ENCODE measurements at places on chromosomes 7 and 10.
A peak's percentile ranks its signal among the peaks of the same experiment; 100 is the strongest.

DNA sequence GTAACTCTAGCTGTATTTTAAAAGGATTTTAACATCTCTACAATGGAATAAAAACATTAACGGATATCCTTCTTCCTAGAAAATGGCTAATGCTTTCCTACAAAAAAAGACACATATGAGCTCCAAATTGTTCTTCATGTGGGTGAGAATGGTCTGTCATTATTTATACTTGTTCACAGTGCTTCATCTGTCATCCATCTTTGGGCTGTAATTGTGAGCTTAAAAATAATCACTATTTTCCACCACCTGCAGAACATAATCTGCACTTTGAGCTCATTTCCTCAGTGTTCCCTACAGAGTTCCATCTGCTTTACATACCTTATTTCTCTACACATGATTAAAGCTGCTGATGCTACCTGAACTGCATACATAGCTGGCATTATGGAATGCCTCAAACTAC lies 979.1 kb upstream of the C7orf33 start:
- no peak for DNase-seq

DNA sequence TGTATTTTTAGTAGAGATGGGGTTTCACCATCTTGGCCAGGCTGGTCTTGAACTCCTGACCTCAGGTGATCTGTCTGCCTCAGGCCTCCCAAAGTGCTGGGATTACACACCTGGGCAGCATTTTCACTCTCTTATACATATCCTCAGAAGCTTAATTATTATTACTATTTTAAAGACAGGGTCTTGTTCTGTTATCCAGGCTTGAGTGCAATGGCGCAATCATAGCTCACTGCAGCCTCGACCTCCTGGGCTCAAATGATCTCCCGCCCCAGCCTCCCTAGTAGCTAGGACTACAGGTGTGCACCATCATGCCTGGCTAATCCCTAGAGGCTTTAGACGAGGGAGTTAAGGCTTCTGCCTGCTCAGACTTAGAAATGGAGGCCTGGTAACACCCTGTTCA lies 26.3 kb downstream of the UNC5B start:
- DNase-seq: no peak

DNA sequence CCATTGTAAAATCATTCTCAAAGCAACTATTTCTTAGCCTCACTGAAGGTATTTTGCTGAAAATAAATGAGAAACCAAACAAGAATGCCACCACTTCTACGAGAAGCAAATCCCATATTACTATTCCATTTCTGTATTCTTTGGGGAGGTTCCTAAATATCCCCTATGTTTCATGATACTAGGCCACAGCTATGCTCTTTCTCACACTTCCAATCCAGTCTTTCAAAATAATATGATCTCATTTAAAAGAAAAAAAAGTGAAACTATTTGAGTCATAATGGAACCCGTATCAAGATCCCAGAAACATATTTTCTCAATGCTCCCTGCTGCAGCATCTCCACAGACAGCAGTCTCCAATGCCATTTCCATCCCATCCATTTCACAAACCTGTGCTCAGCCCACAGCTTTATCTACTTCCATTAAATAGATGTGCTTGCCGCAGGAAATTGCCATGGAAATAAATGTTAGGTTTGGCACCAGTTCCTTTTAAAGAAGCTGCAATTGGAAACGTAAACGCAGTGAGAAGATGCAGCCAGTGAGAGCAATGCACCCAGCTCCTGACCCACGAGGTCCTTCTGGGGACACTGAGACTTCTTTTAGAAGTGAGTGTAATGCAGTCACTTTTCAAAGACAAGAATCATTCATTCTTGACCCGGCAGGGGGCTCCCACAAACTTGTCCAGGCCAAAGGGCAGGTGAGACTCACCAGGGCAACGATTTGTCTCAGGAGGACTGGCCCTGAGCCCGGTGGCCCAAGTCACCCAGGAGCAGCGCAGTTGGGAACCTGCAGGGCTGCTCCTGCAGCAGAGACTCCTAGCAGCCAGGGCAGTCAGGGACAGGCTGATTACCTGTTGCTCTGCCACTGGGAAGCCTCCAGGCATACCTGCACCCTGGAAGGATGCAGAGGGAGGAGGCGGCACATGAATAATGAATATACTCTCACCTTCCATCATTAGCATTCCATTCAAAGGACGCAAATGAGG lies 99.6 kb downstream of the C10orf90 start:
- DNase-seq: no peak

DNA sequence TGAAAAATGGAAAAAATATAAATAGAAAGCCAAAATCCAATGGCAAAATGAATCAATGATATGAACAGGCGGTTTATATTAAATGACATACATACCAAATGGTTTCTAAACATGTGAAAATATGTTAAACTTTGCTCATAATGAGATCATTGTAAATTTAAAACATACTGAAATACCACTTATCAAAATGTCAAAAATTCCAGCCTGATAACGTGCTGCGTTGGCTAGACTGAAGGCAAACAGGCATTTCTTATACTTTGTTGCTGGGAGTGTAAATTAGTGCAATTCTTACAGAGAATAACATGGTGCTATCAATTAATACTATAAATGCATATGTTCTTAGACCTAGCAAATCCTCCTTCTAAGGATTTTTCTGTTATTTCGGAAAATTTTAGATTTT lies 225.8 kb upstream of the FAM3C start:
- DNase-seq: no peak

- no peak for DNase-seq
Measured at GRCh38 chr10:130515670-130516069, 379.5 kb downstream of the GLRX3 start.

GRCh38 chr7:155508376-155509358 lies 37.7 kb downstream of the CNPY1 start:
- DNase-seq: no peak

DNA sequence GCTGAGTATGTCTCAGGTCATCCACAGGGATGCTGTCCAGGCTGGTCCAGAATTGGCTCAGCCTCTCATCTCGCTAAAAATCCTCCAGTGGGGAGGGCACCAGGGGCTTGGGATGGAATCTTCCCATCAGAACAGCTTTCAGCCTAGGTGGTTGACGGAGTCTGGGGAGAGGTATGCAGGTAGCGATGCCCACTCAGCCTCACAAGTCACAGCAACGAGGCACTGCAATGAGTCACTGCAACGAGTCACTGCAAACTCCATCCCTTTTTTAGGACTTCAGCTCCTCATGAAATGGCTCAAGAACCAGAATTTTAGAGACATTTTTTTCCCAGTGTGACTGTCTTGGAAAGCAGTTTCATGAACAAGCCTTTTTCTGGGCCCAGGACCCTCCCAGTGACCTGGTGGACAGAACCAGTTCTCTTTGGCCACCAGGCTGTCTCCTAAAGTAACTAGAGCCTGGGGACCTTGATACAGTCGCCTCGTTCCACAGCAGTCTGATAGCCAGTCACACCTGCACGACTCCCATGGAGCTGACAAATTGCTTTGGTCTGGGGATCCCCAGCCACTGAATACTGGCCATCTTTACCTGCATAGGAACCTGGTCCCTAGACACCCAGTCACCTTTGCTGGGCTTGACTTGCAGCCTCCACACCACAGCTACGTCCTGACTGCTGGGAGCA lies 41.3 kb upstream of the PPP2R2D start:
- no peak for DNase-seq

- DNase-seq: no peak
Measured at GRCh38 chr7:33601101-33601500, 304.2 kb upstream of the BMPER start.

DNA sequence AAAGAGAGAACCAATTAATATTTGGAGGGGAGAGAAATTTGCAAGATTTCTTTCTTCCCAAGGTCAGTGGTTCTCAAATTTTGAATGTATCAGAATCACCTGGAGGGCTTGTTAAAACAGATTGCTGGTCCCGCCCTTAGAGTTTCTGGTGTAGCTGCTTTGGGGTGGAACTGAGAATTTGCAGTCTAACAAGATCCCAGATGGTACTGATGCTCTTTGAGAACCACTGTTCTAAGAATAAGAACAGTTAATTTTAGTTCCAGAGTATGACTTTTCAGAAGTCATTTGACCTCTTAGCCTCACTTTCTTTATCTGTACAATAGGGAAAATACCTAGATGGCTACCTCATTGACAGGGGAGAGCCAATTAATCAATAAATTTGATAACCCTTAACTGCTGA lies 161.6 kb downstream of the PRKG1 start:
- no peak for DNase-seq

DNA sequence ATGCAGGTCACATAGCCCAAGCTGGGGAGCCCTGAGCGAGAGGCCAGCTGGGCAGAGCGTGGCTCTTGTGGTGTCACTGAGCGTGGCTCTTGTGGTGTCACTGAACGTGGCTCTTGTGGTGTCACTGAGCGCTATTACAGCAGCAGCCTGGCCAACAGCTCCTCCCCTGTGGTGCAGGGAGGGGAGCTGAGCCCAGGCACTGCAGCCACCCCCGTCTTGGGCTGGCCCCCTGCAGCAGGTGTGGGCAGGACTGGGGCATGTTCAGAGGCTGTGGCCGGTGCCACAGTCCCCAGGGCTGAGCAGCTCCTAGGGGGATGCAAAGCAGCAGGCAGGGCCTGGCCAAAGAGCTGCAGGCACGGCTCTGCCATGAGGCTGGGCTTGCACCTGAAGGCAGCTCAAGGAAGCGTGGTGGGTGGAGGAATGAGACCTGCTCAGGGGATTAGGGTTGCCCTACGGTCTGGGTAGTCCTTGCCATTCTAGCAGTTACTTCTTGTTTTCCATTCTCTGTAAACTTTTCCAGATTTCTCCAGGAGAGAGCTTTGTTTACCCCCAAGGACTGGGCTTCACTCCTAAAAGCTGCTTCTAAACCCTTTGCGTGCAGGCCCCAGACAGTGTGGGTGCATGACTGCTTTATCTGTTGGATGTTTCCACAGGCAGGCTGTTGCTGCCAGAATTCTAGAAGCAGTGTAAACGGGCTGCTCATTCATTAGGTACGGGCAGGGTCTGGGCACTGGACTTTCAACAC lies 29.2 kb downstream of the ZNF783 start:
- no peak for DNase-seq

DNA sequence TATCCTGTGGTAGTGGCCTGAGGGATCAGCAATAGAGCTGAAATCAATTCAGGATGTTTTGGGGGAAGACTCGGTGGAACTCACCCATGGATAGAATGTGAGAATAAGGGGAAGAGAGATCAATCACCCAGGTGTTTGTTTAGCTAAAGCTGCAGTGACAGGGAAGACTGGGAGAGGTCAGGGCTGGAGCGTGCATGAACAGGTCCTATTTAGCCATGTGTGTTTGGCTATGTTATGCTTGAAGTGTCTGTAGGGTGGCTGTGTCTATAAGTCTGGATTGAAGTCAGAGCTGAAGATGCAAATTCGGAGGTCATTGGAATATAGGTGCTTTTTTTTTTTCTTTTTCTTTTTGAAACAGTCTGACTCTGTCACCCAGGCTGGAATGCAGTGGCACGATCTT lies 4.6 kb downstream of the ATP6V1F start:
- no peak for DNase-seq

DNA sequence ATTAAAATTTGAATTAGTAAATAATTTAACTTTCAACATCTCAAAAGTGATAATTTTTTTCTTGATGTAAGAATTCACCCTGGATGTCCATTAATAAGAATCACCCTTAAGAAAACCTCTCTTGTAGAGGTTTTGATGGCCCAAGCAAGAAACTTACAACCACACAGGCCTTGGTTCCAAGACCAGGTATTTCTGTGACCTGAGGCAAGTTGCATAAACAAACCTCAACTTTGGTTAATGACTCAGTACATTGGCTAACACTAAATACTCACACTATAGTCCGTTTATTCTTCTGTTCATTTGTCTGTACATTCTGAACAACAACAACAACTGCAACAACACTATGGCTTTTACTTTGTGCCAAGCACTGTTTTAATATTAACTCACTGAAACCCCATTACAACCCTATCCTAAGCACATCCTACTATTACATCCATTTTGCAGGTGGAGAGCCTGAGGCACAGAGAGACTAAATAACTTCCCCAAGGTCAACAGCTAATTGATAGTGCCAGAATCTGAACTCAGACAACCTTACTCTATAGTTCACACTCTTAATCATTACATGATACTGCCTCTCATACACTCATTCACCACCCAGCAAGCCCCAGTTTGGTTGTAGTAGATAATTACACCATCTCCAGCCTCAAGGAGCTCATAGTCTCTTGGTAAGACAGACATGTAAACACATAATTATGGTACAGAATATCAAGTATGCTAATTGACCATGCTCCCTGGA lies 6.6 kb downstream of the ANK3 start:
- no peak for DNase-seq

- no peak for DNase-seq
Measured at GRCh38 chr10:73588656-73589055, 2.5 kb downstream of the USP54 start.

GRCh38 chr10:129646973-129647372 lies 179.9 kb downstream of the MGMT start:
- DNase-seq: no peak

DNA sequence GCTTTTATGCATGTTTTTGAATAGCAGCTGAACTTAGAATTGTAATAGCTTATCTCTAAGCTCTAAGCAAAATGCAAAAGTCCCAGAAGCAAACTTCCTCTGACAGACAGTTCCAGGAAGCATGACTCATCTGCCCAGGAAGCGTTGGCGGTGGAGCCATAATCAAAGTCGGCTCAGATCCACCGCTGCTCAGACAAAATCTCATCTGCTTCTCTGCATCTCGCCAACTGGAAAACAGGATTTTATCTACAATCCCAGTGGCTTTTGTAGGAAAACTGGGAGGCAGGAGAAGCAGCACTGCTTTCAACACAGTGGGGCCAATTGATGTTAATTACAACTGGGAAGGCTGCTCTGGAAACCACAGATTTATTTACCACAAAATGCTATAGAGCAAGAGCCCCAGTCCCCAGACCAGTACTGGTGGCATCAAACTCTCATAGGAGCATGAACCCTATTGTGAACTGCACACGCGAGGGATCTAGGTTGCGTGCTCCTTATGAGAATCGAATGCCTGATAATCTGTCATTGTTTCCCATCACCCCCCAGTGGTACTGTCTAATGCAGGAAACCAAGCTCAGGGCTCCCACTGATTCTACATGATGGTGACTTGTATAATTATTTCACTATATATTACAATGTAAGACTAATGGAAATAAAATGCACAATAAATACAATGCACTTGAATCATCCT lies 99.9 kb downstream of the CUBN start:
- peak; percentile 77 for DNase-seq

- DNase-seq: no peak
Measured at GRCh38 chr10:86264481-86265231, 101.9 kb downstream of the GRID1 start.

GRCh38 chr10:34967335-34967880 lies 122.7 kb downstream of the CUL2 start:
- DNase-seq: no peak

GRCh38 chr10:119737823-119738222 lies 12.0 kb downstream of the INPP5F start:
- no peak for DNase-seq

GRCh38 chr10:64571056-64571455 lies 1049.9 kb downstream of the REEP3 start:
- DNase-seq: no peak

DNA sequence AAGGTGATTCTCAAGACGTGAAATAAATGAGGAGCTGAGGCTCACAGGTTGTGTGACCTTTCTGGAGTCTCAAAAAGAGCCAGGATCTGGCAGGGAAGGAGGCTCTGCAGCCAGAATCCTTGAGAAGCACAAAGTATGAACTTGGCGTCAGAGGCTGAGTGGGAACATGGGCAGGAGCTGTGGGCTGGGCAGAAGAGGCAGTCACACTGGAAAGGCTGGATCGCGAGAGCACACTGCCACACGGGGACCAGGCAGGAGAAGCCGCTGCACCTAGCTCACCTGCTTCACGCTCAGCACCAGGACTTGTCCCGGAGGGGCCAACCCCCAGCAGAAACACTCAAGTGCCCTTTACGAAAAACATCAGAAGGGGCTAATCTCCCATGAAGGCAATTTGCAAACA lies 535.0 kb downstream of the TNS3 start:
- DNase-seq: no peak

- DNase-seq: no peak
Measured at GRCh38 chr7:26599982-26600381, 264.4 kb downstream of the SKAP2 start.
